ENCODE measurements at places on chromosomes 12 and 14. TPM values are rescaled to one million over a fixed set of nuclear protein-coding genes. Genes with fewer than 3 reads are reported as not detected.

The TSPAN19 gene
- total RNA-seq = 0.49 TPM

The TMEM229B gene
- total RNA-seq = not detected

The SLC15A5 gene
- not detected for total RNA-seq

GRCh38 chr14:51382506-51382905, 142.5 kb downstream of the TMX1 start:
- DNase-seq = no peak

DNA sequence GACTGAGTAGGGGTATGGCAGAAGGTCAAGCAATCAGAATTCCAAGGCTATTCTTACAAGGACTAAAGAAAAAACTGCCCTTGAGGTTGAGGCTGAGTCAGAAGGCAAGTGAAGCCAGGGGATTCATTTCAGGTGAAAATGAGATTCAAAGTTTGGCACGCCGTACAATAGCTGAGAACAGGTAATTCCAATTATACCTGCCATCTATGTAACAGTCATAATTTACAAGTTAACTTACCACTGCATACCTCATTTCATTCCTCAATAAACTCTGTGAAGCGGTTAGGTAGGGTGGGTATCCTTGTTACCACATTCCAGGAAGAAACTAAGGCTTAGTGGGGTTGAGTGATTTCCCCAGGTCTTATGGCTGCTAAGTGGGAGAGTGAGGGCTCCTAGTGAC, 64.1 kb downstream of the STON2 start:
- DNase-seq = no peak

- no peak for DNase-seq
Measured at GRCh38 chr14:64950889-64951288, 8.3 kb upstream of the GPX2 start.

The ZNF891 gene
- 3.7 TPM for total RNA-seq

The BRMS1L gene
- total RNA-seq = 19.9 TPM

DNA sequence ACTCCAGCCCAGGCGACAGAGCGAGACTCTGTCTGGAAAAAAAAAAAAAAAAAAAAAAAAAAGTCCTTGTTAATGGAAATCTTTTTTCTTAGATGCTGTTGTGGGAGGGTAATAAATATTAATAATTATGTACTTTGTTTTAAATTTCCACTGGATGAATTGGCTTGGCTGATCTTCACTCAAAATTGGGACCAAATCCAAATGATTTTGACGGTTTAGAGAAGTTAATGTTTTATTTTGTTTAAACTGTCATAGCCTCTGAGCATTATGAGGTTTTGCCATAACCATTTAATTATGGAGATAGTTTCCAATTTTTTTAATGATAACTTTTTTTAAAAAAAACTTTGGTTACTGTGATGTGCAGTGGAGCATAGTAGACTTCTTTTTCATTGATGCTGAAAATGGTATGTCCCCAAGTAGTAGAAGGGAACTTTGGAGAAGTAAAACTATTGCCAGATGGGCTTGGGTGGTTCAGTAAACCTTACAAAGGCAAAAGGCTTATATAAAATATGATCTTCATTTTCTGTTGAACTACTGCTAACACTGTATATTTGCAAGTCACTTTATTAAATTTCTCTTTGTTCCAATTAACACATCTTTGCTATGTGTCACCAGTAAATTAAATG, 3.9 kb upstream of the PMCH start:
- DNase-seq = no peak

DNA sequence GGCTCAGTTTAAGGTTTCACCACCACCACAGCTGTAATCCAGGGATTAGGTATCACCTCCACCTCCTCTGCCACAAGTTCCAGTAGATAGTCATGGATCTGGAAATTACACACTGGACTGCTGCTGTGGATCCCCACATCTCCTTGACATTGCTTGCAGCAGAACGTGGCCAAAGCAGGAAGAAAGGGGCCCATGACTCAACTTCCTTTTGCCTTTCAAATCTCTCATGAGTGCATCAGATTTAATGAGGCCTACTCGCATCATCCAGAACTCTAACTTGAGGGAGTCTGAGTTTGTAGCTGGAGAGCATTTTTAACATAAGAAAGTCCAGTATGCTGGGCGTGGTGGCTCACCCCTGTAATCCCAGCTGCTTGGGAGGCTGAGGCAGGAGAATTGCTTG, 29.2 kb upstream of the TMED10 start:
- DNase-seq = peak; percentile 28

The FLVCR2 gene
- 3.4 TPM for total RNA-seq

The KLHL33 gene
- not detected for total RNA-seq

The SCNN1A gene
- total RNA-seq = not detected

- DNase-seq = no peak
Measured at GRCh38 chr12:42525444-42525843, 64.1 kb downstream of the PRICKLE1 start.

- no peak for DNase-seq
Measured at GRCh38 chr12:71591601-71592000, 72.0 kb downstream of the ZFC3H1 start.

DNA sequence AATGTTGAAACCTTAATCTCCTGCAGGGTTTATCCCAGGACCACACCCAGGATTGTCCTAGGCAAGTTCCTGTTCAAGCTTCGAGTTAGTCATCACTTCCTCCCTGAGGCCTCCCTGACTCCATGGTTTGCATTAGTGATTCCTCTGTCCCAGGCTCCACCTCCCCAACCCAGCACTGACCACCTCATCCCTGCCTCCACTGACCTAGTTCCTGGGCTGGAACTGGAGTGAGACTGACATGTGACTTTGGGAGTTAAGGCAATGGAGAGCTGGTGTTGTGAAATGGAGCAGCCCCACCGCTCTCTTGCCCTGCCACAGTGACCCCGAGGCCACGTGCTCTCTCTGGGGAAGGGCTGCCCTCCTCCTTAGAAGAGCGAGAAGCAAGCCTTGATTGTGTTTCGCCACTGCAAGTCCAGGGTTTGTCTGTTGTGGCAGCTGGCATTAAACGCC, 15.8 kb upstream of the DTX1 start:
- DNase-seq = peak; percentile 70

DNA sequence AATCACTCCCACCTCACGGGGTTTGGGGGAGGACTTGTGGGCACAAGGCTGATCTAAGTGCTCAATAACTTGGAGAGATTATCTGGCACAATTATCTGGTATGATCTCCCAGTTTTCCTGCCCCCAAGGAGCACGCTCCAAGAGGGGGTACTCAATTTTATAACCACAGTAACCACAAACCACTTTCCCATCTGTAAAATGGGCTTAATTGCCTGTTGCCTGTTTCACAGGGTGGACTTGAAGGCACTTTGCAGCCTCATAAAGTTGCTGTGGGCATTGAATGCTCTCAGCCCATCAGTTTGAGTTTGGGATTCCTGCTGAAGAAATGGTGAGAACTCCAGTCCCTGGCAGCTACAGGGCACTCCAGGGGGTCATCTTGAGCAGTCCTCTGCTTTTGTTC, 4.4 kb downstream of the SLC8B1 start:
- DNase-seq = no peak

The DPPA3 gene
- total RNA-seq = not detected

The AQP2 gene
- total RNA-seq = not detected

DNA sequence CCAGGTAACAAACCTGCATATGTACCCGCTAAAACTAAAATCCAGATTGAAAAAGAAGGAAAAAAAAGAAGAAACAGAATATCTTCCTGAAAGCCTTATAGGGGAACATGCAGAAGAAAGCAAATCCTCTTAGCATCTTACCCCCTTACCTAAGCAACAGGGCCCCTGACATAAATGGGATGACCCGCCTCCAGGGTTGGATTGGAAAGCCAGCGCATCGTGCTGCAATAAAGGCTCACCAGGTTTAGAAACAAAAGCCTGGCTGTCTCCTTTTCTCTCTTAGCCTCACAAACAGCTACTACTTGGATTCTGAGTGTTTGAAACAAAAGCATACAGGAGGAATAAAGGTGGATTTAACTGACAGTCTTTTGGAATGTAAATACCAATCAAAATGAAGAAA, 13.8 kb upstream of the ADCK1 start:
- no peak for DNase-seq

The PLEK2 gene
- not detected for total RNA-seq

The TOMM20L gene
- not detected for total RNA-seq

The HECTD4 gene
- 13.1 TPM for total RNA-seq

GRCh38 chr12:129961091-129961490, 57.3 kb upstream of the TMEM132D start:
- DNase-seq = no peak

DNA sequence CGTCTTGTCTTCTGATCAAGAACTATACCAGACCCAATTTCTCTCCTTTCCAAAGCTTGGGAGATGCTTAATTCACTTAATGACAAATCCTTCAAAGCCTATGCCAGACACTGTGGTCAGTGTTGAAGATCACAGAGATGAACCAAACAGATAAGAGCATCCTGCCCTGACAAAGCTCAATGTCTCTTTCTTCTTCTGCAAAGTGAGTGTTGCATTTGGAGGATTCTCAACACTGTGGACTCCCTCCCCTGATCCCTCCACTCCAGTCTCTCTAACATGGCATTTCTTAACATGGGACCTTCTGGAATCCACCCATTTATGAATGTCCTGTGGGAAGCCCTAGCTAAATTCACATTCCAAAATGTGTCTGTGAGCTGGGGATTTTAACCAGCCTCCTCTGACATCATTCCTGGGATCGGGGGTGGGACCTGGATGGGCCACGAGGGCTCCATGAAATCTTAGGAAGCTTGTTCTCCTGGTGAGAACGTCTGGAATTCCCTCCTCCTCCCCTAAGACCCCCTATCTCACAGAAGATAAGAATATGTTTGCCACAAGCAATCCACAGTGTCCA, 20.3 kb downstream of the SYNE3 start:
- DNase-seq = peak; percentile 79

The RAD51B gene
- total RNA-seq = 12.0 TPM

DNA sequence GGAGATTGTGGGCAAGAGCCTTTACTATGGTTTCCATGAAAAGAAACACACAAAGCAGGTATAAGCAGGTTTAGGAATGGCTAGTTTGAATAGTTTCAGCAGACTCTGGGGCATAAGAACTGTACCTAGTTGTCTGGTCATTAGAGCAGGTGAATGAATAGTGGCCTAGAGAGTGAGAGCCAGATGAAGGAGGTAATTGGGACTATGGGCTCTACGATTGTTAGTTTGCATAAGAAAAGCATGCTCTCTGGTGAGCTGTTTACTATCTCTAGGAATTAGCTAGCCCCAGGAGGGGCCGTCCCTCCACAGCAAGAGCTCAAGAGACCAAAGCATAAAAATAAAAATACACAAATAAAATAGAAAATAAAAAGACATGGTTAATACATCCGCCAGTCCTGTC, 397.5 kb upstream of the GARIN6 start:
- DNase-seq = no peak

The SLC7A8 gene
- total RNA-seq = 0.04 TPM

- DNase-seq = no peak
Measured at GRCh38 chr14:30528778-30529642, 29.9 kb upstream of the G2E3 start.

GRCh38 chr12:46671102-46671501, 154.7 kb downstream of the SLC38A4 start:
- no peak for DNase-seq

DNA sequence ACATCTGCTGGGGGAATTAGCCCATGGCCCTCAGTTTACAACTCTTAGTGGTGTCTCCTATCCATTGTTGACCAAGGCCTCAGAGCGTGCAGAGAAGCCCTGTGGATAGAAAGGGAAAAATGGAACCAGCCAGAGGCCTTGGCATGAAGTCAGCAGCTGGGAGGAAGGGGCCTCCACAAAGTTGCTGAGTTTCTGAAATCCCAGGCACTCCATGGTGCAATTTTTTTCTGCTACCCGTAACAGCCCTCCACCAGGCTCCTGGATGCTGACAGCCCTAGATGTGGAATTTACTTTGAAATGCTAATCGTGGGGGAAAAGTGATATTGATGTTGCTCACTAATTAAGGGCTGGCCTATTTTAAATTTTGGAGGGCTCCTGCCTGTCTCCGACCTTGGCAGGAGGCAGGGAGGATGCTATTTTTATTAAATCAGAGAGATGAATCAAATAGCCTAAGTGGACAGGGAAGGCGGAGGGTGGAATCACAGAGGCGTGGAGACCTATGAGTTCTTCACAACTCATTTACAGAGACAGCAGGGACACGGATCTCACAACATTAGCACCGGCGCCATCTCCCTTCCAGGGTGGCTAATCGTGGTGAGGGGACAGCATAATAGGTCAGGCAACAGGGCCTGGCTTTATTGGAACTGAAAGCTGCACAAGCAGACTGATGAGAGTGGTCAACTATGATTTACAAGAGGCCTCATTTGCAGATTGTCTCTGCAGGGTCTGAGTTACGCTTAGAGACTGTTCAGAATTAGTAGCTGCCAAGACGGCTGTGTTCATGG, 99.8 kb upstream of the WSCD2 start:
- no peak for DNase-seq

GRCh38 chr12:80491166-80491565, 47.1 kb downstream of the PTPRQ start:
- DNase-seq = peak; percentile 59

- no peak for DNase-seq
Measured at GRCh38 chr12:75437564-75437963, 43.0 kb upstream of the GLIPR1 start.

The NUDT4 gene
- 38.8 TPM for total RNA-seq

GRCh38 chr12:92908108-92908507, 21.0 kb downstream of the EEA1 start:
- DNase-seq = no peak

DNA sequence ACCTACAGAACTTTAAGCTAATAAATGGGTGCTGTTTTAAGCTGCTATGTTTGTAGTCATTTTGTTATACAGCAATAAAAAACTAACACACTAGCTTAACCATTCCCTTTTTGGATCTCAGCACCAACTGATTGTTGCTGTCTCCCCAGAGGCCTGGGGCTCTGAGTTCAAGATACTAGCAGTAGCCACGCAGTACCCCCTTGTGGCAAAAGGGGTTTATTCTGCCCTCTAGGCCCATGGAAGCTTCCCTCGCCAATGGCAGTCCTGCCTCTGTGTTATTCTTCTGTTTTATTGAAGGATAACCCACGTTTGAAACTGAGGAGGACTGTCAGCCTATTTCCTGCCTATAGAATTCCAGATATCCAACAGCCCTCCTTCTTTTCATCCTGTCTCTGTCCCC, 455.3 kb upstream of the ATP2B1 start:
- DNase-seq = peak; percentile 13

DNA sequence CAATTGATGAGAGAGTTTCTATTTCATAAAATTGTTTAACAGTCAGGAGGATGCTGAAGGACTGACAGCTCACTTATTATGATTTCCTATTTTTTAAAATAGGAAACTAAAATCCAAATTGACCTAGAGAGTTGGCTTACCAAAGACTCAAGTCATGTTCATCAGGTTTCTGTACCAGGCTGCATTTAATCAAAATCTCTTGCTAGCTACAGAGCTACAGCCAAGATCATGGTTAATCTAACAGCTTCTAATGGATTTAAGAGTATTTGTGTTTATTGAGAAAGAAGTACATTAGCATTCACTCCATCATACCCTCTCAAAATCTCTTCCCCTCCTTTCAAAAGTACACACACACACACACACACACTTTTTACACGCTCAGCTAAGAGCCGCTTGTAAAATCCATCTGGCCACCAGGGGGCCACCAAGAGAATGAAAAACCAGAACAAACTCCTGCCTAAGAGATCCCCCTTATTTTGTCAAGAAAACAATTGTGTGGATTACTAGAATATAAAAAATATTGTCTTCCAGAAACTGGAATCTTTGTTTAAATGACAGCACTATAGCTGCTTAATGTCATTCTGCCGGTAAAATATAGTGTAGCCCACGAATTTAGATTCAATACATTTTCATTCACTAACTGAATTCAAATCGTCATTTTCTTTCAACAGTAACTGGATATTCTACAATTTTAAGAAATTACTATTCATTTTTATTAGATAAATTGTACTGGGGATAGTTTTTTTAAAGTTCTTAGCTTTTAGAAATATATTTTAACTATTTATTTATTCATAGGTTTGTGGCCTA, 334.0 kb downstream of the BTG1 start:
- DNase-seq = peak; percentile 32

GRCh38 chr12:80100591-80100990, 1.3 kb downstream of the OTOGL start:
- no peak for DNase-seq

The MEG3 gene
- total RNA-seq = 419 TPM
